SJSA1 (cell line): ENCODE measurements at places on chromosomes 1 and 21. TPM values are rescaled to one million over a fixed set of nuclear protein-coding genes. Genes with fewer than 3 reads are reported as not detected.

BMP8B gene
- total RNA-seq = 0.08 TPM in 1 of 2 replicates, not detected in the other

BMP8A gene
- total RNA-seq = not detected in 2 replicates

EFCAB7 gene
- 2.5 and 5.4 TPM in 2 replicates for total RNA-seq

DNA sequence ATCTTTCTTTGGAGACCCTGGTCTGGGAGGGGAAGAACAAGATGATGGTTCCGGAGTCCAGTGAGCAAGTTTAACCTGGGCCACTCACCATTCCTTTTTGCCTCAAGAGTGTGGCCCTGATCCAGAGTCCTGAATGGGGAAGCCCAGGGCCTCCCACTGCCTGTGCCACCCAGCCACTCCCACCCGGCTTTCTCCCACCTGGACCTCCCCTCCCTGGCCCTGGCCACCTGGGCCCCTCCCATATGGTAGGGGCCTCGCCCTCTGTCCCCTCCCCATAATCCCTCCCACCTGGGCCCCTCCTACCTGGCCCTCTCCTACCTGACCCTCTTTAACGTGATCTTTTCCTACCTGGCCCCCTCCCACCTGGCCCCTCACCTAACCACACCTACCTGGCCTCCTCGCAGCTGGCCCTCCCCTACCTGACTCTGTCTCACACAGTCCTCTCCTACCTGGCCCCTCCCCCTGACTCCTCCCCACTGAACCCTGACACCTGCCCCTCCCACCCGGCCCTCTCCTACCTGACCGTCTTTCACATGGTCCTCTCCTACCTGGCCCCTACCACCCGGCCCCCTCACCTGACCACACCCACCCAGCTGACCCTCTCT, 220.7 kb upstream of the VAMP3 start:
- DNase-seq = no peak

GRCh38 chr1:28779751-28780408, 32.1 kb upstream of the OPRD1 start:
- DNase-seq = no peak

GRCh38 chr1:98393719-98394118, 267.8 kb upstream of the SNX7 start:
- no peak for DNase-seq

DNA sequence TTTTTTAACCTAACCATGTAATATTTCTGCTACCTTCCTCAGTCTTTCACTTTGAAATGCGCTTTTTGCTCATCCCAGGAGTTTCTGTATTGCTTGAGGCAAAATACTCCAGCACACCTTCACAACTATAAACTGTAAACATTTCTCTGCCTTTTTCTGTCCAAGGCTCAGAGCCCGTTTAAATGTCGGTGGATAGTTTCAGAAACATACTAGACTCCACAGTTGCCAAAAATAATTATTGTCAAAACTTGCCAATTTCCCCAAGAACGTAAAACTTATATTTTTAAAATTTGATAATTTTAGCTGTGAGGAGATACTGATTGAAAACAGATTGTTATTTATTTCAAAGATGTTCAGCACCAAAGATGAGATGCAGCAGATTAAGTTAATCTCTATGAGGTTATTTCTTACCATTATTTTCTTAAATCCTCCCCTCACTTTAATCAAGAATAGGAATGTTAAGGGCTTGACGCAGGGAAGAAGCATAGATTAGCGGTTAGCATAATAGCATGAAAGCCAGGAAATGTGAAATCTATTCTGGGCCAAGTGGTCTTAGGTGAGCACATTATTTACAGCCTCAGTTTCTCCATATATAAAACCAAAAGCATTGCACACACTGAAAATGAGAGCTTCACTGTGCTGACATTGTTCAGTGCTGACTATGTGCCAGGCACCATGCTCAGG, 91.5 kb upstream of the ESRRG start:
- DNase-seq = no peak

GRCh38 chr1:231818337-231818736, 191.7 kb downstream of the DISC1 start:
- no peak for DNase-seq

- no peak for DNase-seq
Observed at GRCh38 chr1:37033355-37034101, 787 bp downstream of the GRIK3 start.

- DNase-seq = no peak
Observed at GRCh38 chr1:25620701-25621350, 4.2 kb downstream of the MAN1C1 start.

- DNase-seq = no peak
Observed at GRCh38 chr1:239388578-239388977, 2.2 kb downstream of the CHRM3 start.

DNA sequence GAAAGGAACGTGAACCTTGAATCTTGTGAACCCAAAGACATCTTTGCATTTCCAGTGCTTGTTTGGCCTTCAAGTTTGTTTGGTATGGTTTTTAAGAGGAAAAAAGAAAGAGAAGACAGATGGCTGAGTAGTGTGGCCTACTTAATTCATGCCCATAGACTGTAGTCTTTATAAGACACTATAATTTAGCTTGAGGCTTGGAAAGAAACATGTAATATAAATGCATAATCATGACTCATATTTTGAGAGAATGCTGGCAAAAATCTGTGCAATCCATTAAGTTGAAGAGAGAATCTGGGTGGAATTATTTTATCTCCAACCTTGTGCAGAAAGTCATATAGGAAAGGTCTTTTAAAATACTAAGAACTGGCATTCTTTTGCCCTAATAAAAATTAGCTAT, 179.3 kb downstream of the SIPA1L2 start:
- no peak for DNase-seq

GRCh38 chr1:154436433-154436832, 31.3 kb downstream of the IL6R start:
- no peak for DNase-seq

GRCh38 chr1:203871114-203871880, 9.9 kb downstream of the SNRPE start:
- DNase-seq = peak; percentile 64

UTS2 gene
- not detected in 2 replicates for total RNA-seq

- DNase-seq = peak; percentile 30
Observed at GRCh38 chr21:45074048-45074817, at the start of gene ADARB1. TSS of gene ADARB1 (plus strand) at chr21:45074580. CDS start at chr21:45171657, 97,077 bp downstream.

ENO1 gene
- total RNA-seq = 2,197 and 2,590 TPM in 2 replicates

TMEM240 gene
- 0.31 and 0.47 TPM in 2 replicates for total RNA-seq

- no peak for DNase-seq
Observed at GRCh38 chr1:19504796-19505692, 19.7 kb upstream of the CAPZB start.

DNA sequence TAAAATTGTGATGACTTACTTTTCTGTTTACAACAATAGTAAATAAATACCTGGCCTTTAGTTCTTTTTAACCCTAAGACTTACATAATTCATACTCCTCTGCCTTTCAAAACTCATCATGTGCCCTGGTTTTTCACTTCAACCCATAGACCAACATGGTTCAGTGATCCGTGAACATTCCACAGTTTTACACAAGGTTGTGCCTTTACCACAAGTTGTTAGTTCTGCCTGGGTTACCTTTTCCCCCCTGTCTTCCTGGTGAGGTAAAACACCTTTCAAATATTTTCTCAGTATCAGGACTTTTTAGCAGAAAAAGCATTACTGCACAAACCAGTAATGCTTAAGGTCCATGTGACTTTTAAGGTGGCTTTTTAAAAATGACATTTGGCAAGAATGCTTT, 1466.4 kb downstream of the PLA2G4A start:
- DNase-seq = no peak

C4BPA gene
- not detected in 2 replicates for total RNA-seq

- no peak for DNase-seq
Observed at GRCh38 chr1:67977756-67978155, 72.7 kb downstream of the DIRAS3 start.

GRCh38 chr1:154736841-154737240, 128.9 kb upstream of the ADAR start:
- DNase-seq = no peak

PLPPR4 gene
- total RNA-seq = 5.8 and 10.3 TPM in 2 replicates

DNA sequence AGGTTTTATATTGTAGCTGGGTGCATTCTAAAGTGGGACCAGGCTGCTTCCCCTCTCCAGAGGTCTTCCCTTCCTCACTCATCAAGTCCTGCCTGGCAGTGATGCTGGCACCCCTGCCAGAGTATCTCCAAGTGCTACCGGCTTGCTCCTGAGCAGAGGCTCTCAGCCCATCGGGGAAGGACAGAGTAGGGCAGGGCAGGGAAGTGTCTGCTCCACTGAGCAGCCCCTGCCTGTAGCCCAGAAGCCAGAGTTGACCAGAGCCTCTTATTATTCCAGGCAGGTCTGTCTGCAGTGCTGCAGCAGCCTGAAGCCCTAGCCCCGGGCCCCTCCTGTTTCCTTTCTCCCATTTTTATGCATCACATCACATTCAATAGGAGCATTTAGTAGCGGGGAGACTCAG, 51.1 kb downstream of the ATP2B4 start:
- DNase-seq = no peak

PTPRF gene
- 11.0 and 11.5 TPM in 2 replicates for total RNA-seq

- no peak for DNase-seq
Observed at GRCh38 chr1:170734412-170735175, 70.7 kb downstream of the PRRX1 start.

GRCh38 chr1:10252508-10252907, 42.1 kb downstream of the KIF1B start:
- peak; percentile 49 for DNase-seq

SRGAP2B gene
- total RNA-seq = 24.2 and 58.2 TPM in 2 replicates

GRCh38 chr1:168507828-168508227, 36.0 kb downstream of the XCL2 start:
- DNase-seq = no peak

DNA sequence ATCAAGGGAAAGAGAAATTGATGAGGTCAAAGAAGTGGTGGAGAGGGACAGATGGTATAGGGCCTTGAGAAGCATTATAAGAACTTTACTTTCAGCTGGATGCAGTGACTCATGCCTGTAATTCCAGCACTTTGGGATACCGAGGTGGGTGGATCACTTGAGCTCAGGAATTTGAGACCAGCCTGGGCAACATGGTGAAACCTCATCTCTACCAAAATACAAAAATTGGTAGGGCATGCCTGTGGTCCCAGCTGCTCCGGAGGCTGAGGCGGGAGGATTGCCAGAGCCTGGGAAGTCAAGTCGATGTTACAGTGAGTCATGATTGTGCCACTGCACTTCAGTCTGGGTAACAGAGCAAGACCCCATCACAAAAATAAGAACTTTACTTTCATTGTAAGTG, 5.7 kb downstream of the TMEM50A start:
- DNase-seq = peak; percentile 40
